ENCODE measurements at places on chromosomes 4 and X.

GRCh38 chr4:27779827-27780226, 919.2 kb downstream of the STIM2 start:
- DNase-seq, result no peak

DNA sequence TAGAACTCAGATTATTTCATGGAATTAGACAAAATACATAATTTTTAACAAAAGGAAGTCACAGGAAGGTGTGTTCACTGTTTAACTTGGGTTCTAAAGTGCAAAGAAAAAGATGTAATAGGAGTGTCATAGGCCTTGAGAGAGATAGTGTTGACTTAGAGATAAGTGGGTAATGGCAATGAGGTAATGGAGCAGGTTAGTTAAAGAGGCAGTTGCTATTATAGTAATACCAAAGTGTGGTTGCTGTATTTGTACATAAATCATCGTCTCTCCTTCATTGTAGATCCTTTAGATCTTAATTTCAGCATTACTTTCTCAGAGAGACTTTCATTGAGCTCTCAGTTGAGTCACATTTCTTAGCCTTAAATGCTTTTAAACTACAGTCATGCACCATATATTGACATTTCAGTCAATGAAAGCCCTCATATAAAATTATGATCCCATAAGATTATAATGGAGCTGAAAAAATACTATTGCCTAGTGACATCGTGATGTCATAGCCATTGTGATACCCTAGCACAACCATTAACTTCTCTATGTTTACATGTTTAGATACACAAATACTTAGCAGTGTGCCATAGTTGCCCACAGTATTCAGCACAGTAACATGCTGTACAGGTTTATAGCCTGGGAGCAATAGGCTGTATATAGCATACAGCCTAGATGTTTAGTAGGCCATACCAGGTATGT, 245.4 kb downstream of the ADGRL3 start:
- no peak for DNase-seq

DNA sequence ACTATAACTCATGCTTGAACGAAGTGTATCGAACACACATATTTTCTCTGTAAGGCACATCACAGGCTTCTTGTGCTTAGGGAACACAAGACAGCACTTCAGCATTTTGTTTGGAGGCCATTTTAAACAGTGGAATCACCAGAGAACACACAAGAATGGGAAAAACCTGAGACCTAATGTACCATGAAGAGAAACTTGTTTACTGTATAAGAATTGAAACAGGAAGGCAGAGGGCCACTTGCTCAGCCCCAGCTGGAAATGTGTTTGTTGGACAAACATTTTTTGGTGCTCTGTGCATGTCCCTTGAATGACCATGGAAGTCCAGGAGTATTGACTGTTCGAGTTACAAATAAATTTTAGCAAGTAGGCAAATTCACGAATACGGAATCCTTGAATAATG, 47.5 kb downstream of the RAPGEF2 start:
- DNase-seq, result peak; percentile 35

DNA sequence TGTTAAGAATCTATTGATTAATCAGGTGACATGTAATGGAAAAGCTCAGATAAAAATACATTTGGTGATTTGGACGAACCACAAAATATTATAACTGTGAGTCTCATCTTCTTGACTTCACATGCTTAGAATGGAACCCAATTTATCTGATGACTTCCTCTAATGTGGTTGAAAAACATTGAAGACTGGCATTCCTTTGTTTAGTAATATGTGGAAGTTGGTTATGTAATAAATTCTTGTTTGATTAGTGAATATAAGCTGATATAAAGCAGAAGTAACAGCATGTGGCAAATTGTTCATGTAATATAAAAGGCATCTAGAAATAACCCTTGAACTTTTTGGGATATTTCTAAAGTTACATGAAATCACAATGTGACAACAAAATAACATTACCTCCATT, 9.7 kb downstream of the GIMD1 start:
- peak; percentile 37 for DNase-seq

DNA sequence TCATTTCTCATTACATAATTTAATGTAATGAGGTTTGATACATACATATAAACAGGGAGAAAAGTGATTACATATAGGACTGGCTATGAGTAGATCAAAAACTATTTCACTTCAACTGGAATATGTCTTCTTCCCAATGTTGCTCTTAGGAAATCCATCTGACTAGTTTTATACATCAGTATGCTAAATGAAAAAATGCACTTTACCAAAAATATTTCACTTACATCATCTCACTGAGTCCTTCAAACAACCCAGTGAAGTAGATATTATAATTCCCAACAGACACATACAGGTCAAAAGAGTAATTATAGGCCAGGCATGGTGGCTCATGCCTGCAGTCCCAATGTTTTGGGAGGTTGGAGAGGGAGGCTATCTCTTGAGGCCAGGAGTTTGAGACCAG, 215.9 kb downstream of the MID1 start:
- no peak for DNase-seq

- DNase-seq, result no peak
These were observed 419.6 kb upstream of the LCORL start for GRCh38 chr4:18441203-18441590.

- DNase-seq, result no peak
These were observed 609.6 kb upstream of the SPANXN1 start for GRCh38 chrX:144637731-144638130.

- no peak for DNase-seq
These were observed 194.0 kb downstream of the PCDH19 start for GRCh38 chrX:100216083-100216482.

Data from hematopoietic multipotent progenitor cell treated with erythropoietin and hydrocortisone succinate and interleukin-3 and kit ligand, for 4 days (in vitro differentiated cells).